ENCODE measurements at places on chromosomes 11 and 22.

DNA sequence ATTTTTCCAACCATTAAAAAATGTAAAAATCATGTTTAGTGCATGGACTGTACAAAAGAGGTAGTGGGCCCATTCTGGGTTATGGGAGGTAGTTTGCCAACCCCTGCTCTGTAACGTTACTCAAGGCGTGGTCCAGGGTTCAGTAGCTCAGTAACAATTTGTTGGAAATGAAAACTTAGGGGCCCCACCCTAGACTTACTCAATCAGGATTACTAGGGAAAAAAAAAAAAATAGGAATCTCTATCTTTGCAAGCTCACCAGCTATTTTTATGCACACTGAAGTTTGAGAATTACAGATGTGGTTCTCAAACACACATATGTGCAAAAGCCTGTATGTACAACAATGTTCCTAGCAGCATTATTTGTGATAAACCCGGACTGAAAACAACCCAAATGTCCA lies 17.3 kb upstream of the LMO2 start:
- ATAC-seq: no peak

DNA sequence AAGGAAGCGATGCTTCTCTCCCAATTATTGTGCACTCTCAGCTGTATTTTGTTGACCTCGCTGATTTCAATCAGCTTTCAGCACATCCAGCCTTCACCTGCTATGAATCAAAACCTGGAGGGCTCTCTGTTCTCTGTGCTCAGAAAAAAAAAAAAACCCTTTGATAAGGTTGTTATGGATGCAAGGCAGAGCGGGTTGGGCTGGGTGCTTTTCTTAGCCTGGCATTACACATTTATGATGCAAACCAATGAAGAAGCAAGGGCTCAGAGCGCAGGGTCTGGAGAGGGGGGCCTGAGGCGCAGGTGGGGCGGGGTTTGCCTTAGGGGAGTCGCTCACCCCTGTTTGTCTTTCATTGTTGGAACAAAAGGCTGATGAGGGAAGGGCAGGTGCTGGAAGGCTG lies 86.0 kb upstream of the CADM1 start:
- no peak for ATAC-seq

DNA sequence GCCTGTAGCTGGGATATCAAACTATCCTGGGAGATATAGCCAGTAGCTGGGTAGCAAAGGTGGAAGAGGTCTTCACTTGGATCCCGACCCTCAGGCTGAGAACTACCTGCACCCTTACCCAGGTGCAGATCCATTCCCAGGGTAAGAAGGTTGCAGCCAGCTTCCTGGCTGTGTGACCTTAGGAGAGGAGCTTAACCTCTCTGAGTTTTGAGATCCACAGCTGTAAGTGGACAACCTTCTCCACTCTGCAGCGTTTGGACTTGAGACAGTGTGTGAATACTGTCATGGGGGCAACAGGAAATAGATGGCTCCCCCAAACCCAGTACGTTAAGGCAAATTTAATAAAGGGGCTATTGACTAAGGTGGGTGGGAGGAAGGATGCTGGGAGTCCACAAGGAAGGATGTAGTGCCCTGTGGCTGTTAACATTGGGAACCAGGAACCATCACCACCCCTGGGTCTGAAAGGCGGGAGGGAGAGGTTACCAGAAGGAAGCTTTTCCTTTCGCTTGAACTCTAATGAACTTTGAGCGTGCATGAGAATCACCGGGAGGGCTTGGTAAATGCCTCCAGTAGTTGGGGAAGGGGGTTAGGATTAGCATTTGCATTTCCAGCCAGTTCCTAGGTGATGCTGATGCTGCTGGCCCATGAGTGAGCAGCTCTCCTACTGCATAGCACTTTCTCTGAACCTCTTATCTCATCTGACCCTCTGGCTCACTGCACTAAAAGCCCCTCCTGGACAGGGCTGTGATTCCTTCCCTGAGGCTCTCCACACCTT lies 24.4 kb downstream of the SGSM1 start:
- no peak for ATAC-seq

DNA sequence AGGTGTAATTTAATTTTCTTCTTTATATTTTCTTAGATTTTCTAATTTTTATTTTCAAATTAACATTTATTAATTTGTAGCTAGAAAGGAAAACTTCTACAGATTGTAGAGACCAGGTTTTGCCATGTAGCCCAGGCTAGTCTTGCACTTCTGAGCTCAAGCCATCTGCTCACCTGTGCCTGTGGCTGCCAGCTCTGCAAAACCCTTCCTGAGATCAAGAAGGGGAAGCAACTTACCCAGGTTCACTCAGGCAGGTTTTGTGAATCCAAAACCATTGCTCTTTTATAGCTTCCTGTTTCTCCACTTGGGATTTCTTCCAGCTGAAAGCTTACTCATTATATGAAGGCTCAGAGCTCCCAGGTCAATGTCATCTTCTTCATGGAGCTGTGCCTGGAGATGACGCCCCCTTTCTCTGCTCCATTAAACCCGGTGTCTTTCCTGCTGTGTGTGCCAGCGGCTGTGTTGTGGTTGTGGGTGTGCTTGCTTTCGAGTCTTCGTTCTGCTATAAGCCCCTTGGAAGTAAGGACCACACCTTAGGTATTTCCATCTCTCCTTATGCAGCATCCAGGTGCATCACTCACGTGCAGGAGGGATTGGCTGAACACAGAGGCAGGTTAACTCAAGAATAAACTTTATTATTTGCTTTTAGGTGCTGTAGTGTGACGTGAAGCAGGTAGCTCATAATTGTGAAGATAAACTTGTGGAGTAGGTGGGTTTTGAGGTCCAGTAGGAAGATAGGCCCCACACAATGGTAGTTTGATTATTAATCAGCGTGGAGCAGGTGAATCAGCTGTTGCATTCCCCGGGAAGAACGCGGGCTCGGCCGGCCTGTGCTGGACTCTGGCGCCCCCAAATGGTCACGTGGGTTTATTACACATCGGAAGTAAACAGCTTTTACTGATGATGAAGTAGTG lies 42.2 kb upstream of the INCENP start:
- peak; percentile 88 for ATAC-seq

Measured in gastroesophageal sphincter (tissue), 4 donors.